Articular chondrocyte of knee joint (primary cell): ENCODE measurements at places on chromosomes 11 and 22. TPM values are rescaled to one million over a fixed set of nuclear protein-coding genes. Genes with fewer than 3 reads are reported as not detected.

SERHL2 gene
- 4.9 and 7.1 TPM in 2 replicates for total RNA-seq

HPX gene
- total RNA-seq = 0.65 and 2.2 TPM in 2 replicates

RFPL3 gene
- not detected in 2 replicates for total RNA-seq

DSCAML1 gene
- total RNA-seq = not detected in 2 replicates

RIBC2 gene
- 0.76 and 0.91 TPM in 2 replicates for total RNA-seq

ST3GAL4 gene
- 11.8 and 15.5 TPM in 2 replicates for total RNA-seq

VWA5A gene
- 64.4 and 108 TPM in 2 replicates for total RNA-seq

DNAJB7 gene
- total RNA-seq = 0.11 TPM in 1 of 2 replicates, not detected in the other

ART1 gene
- total RNA-seq = not detected in 2 replicates

GLYAT gene
- not detected in 2 replicates for total RNA-seq
